ENCODE measurements at places on chromosomes 12 and 14.

- DNase-seq = no peak
These were observed 125.2 kb downstream of the MGST1 start for GRCh38 chr12:16472631-16473030.

DNA sequence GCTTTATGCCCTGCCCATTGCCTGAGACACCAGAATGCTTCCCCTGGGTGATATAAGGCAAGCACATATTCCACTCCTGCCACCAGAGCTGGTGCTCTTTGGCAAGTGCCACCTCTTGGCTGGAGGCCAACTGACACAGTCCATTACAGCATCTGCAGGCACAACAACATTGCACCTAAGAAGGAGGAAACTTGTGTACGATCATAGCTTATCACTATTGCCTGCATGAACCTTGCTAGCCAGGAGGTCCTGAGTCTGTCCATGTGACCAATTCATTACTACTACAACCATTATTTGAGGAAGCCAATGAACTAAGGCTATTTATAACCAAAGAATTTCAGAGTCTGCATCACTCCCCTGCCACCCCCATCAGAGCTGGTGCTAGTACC is 119.8 kb upstream of the SCAF11 start:
- DNase-seq = no peak

DNA sequence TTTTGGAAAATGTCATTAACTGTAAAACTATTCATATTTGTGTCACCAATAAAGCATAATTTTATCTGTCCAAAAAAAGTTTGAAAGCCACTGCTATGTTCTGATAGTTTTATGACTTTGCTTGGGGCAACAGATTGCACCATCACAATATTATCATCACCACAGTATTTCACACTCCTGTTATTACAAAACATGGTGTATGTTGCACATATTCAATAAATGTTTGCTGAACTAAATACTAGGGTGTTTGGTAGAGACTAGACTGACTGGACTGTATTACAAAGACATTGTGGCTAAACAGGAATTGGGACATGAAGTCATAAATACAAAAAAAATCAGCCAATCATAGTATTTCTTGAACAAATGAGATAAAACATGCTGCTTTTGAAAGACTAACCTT is 55.1 kb downstream of the PAWR start:
- no peak for DNase-seq

GRCh38 chr14:102539544-102540314 is 30.2 kb upstream of the ANKRD9 start:
- no peak for DNase-seq

- DNase-seq = no peak
These were observed 6.3 kb downstream of the FRS2 start for GRCh38 chr12:69476276-69477017.

GRCh38 chr14:37122288-37122687 is 50.1 kb downstream of the SLC25A21 start:
- no peak for DNase-seq

- peak; percentile 14 for DNase-seq
These were observed 153.7 kb downstream of the ZFP36L1 start for GRCh38 chr14:68639000-68639757.

- DNase-seq = peak; percentile 70
These were observed 10.1 kb downstream of the KRT80 start for GRCh38 chr12:52181746-52182145.

DNA sequence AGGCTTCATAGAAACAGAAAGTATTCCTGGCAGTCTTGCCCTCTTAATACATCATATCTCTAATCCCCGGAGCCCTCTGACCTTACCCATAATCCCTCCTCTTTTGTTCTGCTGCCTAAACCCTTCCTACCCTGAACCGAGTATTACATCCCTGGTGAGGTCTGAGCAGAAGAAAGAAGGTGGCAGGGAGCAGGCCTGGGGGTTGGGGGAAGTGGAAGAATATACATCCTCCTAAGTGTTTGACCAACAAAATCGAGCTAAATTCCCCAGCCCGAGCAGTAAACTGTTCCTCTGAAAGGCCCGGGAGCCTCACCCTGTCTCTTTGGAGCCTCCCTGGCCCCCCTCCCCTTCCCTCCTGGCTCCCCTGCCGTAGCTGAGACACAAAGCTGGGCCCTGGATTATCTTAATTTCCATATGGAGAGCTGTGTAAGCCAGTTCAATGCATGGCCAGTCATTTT is 192.6 kb upstream of the LHX5 start:
- no peak for DNase-seq

DNA sequence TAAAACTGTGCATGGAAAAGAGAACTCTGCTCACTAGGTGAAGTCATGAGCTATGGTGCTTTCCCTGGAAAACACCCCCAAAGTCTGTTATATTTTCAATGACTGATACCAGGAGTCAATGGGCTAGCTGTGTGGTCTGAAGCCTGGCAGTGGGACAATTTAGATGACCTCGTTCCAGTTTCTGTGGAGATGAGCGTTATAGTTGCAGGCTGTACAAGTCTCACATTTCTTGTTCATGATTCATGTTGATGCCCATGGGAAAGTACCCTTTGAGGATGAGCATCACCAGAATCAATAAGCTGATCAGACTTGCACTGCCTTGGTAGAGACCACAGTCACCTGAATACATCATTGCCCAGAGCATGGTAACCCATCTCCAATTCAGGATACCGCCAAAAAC is 70.7 kb downstream of the NOVA1 start:
- no peak for DNase-seq

DNA sequence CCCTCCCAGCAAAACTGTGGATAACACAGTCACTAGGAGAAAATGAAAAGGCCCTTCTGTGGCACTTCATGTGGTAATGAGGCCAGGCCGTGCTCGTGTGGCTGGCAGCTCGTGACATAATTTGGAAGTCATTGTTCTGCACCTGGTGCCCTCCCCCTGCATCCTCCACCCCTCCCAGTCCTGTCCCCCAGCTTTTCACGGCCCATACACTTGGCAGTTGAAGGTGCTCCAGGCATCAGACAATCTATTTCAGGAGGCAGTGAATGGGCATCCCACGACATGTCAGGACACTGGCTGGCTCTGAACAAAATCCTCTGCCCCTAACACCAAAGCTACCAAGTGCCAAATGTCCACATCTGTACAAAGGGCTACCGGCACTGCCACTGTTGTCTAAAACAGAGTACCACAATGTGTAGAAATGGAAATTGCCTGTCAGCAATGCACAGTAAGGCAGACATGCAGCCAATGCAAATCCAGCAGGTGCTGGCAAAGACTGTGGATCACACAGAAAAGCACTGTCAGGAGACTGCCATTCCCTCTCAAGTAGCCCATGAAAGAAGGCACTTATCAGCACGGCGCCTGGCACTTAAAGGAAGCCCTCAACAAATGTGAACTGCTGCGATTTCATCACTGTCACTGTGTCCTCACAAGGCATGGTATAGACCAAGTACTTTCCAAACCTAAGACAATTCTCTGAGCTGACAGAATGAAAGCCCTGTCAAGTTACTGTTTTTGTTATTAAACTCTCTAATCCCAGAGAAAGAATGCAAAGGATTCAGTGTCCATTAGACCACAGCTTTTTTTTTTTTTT is 39.1 kb downstream of the CORO1C start:
- DNase-seq = no peak

DNA sequence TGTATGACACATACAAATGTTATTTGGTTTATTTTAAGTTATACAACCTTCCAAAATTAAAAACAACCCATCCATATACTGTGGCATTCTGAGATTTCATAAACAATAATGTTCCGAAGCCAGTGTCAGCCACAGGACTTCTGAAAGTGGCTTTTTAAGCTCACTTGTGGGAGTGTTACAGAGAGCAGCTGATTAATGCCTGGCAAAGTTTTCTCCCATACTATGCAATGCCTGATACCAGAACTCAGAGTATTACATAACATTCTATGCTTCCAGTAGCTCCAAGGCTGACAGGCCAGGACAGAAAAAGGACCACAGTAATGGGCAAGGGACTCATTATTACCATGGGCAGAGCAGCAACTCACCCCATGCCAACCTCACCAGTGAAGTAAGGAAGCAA is 29.3 kb downstream of the NELL2 start:
- no peak for DNase-seq

DNA sequence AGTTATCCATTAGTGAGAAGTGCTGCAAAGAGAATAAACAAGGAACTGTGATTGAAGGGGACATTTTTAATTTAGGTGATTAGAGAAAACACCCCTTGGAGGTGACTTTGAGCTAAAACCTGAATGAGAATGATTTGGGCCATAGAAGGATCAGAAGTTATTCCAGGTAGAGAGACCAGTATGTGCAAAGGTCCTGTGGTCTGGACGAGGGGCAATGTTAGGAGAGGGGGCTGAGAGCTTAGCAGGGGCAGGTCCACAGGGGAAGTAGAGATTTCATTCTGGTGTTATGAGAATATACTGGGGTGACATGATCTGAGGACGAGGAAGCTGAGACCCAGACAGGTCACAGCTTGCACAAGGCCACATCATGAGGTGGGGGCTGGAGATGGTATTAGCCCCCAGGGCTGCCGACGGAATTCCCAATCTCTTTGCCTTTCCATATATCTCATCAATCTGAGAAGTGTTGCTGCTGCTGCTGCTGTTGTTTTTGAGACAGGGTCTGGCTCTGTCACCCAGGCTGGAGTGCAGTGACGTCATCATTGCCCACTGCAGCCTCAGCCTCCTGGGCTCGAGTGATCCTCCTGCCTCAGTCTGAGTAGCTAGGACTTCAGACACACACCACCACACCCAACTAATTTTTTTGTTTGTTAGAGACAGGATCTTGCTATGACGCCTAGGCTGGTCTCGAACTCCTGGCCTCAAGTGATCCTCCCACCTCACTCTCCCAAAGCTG is 55.6 kb downstream of the KCTD10 start:
- DNase-seq = no peak

- no peak for DNase-seq
These were observed 48.1 kb downstream of the KDM2B start for GRCh38 chr12:121532503-121533393.

DNA sequence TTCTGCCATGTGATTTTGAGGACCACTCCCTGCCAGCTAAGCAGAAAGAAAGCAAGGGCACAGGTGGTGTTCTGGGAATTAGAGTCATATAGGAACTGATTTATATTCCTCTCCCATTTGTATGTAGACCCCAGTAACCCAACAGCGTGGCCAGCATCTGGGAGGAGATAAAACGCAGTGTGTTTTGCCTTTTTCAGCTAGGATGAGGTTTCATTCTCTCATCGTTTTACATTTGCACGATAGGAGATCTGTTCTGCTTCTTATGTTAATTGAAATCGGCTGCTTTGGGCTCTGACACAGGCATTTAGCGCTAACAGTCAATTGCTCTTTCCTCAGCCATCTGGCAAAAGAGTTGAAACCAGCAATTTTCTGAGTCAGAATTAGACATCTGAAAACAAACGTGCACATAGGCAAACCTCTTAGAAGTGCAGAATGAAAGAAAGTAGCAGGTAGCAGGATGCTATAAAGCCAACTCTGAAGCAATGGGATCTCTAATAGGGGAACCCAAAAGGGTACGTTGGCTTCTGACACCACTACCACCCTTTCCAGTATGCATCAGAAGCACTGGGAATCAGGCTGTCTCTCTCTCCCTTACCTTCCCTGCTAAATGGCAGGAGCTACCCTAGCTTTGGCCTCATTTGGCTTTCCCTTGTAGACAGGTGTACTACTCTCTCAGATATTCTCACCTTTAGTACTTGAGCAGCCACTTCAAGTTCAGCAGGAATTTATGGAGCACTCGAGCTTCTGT is 219.1 kb downstream of the PHLDA1 start:
- DNase-seq = peak; percentile 43

DNA sequence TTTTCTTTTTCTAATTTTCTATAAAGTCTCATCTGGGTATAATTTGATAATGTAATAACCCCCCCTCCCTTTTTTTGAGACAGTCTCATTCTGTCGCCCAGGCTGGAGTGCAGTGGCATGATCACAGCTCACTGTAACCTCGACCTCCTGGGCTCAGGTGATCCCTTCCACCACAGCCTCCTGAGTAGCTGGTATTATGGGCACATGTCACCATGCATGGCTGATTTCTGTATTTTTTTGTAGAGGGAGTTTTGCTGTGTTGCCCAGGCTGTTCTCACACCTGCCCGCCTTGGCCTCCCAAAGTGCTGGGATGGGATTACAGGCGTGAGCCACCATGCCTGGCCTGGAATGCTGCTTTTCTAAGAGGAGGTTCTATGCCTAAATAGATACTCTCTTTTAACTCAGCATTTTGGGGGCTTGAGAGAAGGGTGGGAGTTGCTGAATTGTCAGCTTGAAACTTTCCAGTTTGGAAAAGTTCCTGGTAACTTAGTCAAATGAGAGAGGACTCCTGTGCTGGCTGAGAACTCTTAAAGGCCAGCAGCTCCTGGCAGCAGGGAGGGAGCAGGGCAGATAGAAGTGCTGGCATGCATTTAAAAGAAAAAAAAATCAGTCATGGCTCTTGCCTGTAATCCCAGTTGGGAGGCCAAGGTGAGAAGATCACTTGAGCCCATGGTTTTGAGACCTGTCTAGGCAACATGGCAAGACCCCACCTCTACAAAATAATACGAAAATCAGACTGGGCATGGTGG is 13.0 kb downstream of the NUDT4 start:
- DNase-seq = no peak

DNA sequence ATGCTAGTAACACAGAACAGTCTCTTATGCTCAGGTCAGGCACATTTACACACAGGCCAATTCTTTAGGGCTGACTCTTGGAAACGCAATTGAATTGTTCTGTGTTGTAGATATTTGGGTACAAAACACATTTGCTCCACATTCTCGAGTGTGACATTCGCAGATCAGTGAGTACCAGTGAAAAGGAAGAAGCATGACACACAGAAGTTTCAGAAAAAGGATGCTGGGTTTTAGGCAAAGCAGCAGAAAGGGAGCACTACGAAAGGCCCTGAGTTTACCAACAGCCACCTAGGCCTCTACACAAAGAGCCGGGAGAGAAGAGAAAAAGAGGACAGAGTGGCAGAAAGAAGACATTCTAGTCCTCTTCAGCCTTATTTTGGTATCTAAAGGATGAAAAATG is 254.4 kb upstream of the BTG1 start:
- DNase-seq = no peak

DNA sequence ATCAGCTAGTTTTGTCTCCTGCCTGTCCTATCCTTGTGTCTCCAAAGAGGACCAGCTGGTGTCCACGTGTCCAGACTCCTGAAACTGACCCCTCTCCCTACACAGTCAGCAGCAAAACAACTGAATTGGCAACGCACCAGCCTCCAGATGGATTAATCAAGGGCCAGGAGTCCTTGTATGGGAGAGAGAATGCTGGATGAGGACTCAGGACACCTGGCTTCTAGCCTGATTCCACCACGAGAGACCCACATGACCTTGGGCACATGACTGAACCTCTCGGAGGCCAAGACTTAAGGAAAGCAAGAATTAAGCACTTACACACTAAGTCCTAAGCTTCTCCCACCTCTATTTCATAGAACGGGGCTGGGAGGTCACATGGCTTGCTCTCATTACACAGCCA is 60.4 kb upstream of the CMKLR1 start:
- no peak for DNase-seq

- no peak for DNase-seq
These were observed 7.8 kb downstream of the GMFB start for GRCh38 chr14:54480830-54481562.

GRCh38 chr12:79085106-79085682 is 220.6 kb downstream of the SYT1 start:
- no peak for DNase-seq

Measured in H9 (cell line).